ENCODE measurements at places on chromosomes 16 and 17.

DNA sequence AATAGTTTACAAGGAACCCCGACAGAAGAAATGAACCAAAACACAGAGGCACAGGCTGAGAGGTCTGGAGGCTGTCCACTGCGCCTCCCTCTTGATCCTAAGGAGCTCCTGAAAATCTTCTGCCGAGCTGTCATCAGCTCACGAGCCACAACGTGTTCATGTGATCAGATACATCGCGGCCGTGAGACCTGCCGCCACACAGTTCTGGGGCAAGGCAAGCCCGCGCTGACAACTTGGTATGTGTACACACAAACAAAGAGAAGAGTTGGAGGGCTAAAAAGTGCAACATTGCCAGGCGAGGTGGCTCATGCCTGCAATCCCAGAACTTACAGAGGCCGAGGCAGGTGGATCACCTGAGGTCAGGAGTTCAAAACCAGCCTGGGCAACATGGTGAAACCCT is 7.6 kb downstream of the EXOC7 start:
- DNase-seq: no peak

DNA sequence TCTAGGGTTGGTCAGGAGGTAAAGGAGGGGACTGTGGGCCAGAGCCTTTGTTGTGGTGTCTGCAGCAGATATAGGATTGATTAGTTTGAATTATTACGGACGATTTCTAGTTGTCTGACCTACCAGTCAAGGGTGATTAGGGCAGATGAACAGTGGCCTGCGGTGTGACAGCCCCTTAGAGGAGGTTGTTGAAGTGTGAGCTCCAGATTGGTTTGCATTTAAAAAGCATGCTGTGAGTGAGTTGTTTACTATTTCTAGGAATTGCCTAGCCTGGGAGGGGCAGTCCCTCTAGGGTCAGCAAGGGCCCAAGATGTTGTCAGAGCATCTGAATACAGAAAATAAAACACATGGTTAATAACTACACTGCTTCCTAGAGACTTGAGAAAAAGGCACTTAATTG is 108.8 kb downstream of the ARHGAP44 start:
- DNase-seq: no peak

- no peak for DNase-seq
Measured at GRCh38 chr16:82178352-82178751, 8.3 kb upstream of the MPHOSPH6 start.

DNA sequence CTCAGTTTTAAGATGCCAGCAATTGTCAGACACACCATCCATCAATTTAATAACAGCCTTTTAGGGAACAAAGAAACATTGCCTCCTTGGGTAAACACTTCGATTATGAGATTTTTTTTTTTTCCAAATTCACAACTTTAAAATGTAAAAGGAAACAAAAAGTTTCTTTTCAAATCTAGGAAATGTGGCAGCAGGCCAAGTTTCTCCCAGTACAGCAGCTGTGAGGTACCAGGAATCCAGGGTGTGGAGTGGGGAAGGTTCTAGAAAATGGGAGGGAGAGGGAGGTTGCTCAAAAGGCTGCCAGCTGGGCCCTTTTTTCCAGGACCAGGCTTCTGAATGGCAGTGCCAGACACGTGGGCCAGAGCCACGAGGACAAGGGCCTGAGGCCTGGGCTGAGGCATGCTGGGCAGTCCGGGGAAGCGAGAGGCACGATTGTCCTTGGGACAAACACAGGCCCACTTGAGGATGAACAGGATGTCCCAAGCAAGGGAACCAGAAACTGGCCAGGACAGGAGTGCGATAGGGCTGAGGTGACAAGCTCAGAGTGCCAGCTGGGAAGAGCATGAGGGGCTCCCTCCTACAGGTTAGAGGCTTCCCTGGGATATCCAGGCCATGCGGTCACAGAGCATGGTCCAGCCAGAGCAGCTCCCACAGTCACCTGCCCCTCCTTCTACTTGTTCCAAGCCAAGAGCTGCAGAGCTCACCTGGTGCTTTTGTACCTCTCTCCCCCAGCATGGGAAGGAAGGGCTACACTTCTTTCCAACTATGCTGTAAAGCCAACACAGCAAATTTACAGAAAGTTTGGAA is 215.1 kb downstream of the KATNIP start:
- no peak for DNase-seq

GRCh38 chr16:49631187-49632041 is 224.5 kb downstream of the ZNF423 start:
- DNase-seq: no peak

GRCh38 chr16:10121897-10122425 is 60.3 kb downstream of the GRIN2A start:
- no peak for DNase-seq

GRCh38 chr16:71630808-71631207 is 4.8 kb downstream of the MARVELD3 start:
- no peak for DNase-seq

DNA sequence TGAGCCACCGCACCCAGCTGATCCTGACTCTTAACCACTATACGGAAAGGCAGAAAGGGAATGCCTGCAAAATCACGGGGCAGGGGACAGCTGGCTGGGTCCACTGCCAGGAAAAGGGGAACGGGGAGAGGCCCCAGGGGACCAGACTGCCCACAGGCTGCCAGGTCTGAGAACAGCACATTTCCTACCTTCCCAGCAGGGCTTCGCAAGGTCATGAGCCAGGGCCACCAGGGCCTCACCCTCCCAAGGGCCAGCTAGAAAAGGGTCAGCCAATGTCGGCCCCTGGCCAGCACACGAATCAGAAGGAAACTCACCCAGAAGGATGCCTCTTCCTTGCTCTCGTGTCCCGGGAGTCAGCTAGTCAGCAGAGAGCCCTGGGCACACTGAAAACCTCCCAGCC is 118.4 kb downstream of the ZNF423 start:
- no peak for DNase-seq

DNA sequence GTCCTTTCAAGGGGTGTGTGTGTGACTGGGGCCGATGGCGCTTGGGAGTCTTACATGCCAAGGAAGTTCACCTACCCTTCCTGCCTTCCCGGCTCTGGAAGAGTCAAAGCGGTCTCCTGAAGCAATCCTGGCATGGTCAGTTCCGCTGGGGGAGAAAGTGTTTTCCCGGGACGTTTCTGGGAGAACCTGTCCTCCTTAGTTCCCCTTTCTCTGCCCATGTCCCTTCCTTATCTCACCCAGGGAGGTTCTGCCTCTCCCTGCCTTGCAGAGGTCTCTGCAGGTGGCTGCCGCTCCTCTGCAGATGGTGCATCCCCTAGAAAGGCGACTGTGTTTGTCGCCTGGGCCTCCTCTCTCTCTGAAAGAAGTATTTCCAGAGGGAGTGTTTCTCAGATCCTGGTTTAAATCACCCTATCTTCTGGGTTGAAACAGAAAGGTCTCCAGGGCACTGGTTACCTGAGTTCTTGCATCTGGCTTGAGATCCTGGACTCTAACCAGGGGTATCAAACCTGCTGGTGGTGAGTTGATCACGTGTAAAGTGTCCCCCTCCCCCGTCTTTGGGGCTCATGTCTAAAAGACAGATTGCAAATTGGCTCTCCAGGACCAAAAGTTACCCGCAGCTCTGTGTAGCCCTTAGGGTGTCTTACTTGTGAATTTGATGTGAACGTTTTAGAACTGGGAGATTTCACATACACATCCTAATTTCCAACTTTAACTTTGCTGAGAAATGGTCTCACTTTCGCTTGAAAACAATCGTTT is 1.9 kb downstream of the PRKCB start:
- no peak for DNase-seq

GRCh38 chr17:57275071-57275764 is 18.9 kb downstream of the MSI2 start:
- DNase-seq: no peak

GRCh38 chr17:2948721-2949468 is 114.5 kb downstream of the OR1D5 start:
- DNase-seq: no peak

DNA sequence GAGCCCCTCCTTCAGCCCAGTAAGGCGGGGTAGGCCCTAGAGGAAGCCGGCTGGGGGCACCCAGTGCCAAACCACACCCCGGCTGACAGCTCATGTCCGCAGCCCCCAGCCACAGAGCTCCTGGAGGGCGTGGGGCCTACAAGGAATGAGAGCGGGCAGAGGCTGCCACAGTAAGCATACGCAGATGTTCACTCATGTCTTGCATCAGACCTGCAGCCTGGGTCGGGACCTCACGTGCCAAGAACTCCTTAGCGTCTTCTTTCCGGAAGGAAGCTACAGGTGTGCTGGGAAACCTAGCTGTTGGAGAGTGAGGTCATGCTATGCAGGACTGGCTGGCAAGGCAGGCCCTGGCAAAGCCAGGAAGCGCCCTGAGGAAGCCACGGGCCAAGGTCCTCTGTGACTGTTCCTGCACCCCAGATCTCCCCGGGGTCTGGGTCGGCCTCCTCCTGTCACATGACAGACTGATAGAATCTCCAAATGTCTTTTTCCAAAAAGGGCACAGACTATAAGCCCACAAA is 1.6 kb downstream of the ZNF598 start:
- DNase-seq: no peak

DNA sequence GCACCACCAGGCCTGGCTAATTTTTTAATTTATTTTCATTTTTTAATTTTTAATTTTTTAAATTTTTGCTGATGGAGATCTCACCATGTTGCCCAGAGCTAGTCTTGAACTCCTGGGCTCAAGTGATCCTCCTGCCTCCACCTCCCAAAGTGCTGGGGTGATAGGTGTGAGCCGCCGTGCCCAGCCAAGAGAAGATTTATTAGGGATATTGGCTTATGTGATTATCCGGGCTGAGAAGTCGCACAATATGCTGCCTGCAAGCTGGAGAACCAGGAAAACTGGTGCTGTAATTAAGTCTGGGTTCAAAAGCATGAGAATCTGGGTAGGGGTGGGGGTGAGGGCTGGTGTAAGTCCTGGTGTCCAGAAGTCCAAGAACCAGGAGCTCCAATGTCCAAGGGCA is 2.5 kb upstream of the C16orf90 start:
- no peak for DNase-seq

- no peak for DNase-seq
Measured at GRCh38 chr16:79411805-79412204, 188.7 kb downstream of the MAF start.

DNA sequence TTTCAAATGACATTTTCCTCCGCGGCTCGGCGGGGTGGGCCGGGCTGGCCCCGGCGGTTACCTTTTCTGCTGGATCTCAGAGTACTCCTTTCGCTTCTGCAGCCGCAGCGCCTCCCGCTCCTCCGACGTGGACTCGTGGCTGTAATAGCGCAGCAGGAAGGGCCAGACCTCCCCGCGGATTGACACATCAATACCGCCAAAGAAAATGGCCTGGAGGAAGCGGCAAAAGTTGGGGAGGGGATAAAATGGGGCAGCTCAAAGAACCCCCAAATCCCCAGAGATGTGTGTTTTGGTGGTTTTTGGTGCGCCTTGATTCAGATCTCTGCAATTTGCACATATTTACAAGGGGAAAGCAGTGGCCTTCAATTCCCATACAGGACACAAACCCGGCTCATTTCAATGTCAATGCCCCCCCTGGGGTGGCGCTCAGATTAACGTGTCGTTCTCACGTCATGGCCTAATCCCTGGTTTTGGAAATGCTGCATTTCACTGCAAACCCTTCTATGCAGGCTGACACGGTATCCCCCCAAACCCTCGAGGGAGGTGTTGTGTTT is 85.9 kb downstream of the TBC1D16 start:
- no peak for DNase-seq

DNA sequence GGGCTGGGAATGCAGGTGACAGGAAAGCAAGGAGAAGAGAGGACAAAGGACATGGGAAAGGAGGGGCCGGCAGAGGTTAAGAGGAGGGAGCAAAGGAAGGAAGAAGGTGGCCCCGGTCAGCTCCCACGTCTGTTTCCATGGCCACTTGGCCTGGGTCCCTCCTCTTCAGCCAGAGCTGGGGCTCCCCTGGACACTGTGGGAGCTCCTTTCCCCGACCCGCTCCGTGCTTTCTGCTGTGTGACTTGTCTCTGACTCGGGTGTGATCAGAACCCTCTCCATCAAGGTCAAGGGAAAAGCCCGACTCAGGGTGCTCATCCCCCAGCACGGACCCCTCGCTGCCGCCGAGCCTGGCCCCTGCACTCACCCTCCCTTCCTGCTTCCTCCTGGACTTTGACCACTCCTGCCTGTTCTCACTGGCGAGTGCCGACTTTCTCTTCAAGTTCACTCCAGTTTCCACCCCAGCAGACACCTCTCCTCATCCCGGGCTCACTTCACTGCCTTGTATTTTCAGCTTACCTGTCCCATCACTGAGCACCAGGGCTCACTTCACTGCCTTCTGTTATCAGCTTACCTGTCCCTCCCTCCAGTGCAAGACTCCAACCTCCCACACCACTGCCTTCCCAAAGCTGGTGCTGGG is 61.2 kb downstream of the MEAK7 start:
- no peak for DNase-seq

DNA sequence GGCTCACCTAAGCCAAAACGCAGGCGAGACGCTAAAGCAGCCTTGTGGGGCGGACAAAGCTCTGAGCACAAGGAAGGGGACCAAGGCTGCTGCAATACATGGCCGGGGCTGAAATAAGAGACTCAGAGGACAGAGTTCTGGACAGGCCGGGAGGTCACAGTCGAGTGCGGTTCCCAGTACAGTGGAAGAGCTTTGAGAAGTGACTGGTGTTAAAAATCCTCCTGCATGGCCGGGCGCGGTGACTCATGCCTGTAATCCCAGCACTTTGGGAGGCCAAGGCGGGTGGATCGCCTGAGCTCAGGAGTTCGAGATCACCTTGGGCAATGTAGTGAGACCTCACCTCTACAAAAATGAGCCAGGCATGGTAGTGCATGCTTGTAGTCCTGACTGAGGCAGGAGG is 10.5 kb downstream of the TTYH2 start:
- no peak for DNase-seq

GRCh38 chr16:80104401-80104800 is 436.4 kb upstream of the DYNLRB2 start:
- DNase-seq: no peak

GRCh38 chr16:19113577-19114358 is at the start of gene ITPRIPL2:
Gene ITPRIPL2, plus strand, starts transcription at chr16:19113964. Its CDS starts 498 bp downstream, at chr16:19114462.
- DNase-seq: no peak

GRCh38 chr17:41307647-41308046 is 1.5 kb downstream of the KRTAP16-1 start:
- no peak for DNase-seq

- DNase-seq: no peak
Measured at GRCh38 chr16:22672830-22673210, 141.1 kb upstream of the HS3ST2 start.

DNA sequence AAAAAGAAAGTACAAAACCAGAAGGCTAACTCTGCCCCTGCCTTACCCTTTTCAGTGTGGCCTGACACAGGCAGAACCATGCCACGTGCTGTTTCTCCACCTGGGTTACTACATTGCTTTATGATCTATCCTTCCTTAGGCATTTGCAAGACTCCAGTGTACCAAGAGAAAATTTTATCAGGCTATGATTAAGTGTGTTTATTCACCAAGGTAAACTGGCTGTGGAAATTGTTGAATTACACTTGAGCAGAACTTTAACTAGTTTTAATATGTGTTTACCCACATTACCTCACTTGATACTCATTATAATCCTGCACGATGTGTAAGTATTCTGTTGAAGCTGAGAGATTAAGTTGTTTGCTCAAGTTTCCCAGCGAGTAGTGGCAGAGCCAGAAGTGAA is 129.7 kb upstream of the MYOCD start:
- no peak for DNase-seq

GRCh38 chr16:72125635-72126428 is 32.2 kb downstream of the DHX38 start:
- DNase-seq: no peak

All from GM12878 (cell line).